ENCODE measurements at places on chromosomes 12 and 14.

- DNase-seq: no peak
Measured at GRCh38 chr12:132952371-132953162, 3.5 kb downstream of the ZNF605 start.

DNA sequence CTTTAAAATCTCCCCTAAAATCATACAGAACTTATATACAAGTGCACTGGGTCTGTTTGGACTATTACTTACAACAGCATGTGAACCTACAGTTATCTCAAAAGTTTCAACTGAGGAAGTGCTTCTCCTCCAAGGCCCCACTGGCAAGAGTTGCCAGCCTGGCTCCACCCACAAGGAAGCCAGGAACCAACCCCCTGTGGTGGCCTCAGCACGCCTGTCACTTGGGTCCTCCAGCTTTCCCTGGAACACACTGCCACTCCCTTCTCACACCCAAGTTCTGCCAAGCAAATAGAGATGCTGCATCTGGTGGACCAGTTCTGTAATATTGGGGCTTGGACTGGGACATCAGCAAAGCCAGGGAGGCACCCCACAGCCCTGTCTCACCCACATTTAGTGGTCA, 115.4 kb downstream of the GCH1 start:
- no peak for DNase-seq

- DNase-seq: no peak
Measured at GRCh38 chr14:71533800-71534199, 398.4 kb upstream of the RGS6 start.

GRCh38 chr12:53862831-53863230, 75.8 kb upstream of the HOXC13 start:
- no peak for DNase-seq

DNA sequence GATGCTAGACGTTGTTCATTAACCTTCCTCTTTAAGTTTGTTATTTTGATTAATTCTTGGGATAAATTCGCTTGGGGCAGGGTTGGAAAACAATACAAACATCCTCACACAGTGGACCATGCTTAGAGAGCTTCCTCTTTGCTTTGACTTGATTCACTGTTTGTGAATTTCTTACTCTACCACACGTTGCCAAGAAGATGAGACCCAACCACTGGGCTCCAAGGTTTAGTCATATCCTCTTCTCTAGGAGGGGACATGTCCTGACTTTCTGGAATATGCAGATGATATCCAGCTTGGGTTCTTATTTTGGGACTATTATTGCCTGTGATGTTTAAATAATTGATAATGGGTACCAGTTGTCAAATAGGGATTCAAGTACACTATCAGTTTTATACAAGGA, 428.2 kb downstream of the ATP23 start:
- DNase-seq: no peak

GRCh38 chr12:3233797-3234196, 156.6 kb downstream of the TSPAN9 start:
- no peak for DNase-seq

GRCh38 chr12:63849106-63849620, 4.7 kb downstream of the SRGAP1 start:
- no peak for DNase-seq

GRCh38 chr12:65608319-65608916, 215.9 kb upstream of the HMGA2 start:
- DNase-seq: no peak

Data from bone marrow (tissue), 2 donors.